ENCODE measurements at places on chromosomes 13 and 19.

- DNase-seq: peak; percentile 86
Measured at GRCh38 chr19:3056417-3057088, 5.7 kb downstream of the TLE5 start.

DNA sequence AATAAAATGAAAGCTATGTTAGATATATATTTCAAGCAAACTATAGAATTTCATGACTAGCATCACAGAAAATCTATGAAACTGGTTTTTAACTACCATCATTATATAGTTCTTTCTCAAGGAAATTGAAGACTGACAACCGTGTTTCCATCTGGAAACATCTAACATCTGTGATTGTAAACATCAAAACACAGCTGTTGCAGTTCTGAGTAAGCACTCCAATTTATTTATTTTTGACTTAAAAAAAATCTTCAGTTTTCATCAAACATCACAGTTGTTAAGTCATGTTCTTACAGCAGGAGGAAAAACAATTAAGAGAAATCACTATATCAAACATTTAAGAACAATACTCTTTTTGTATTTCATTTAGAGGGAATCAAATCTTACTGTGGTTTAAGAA is 1653.0 kb upstream of the MIR17HG start:
- DNase-seq: no peak

DNA sequence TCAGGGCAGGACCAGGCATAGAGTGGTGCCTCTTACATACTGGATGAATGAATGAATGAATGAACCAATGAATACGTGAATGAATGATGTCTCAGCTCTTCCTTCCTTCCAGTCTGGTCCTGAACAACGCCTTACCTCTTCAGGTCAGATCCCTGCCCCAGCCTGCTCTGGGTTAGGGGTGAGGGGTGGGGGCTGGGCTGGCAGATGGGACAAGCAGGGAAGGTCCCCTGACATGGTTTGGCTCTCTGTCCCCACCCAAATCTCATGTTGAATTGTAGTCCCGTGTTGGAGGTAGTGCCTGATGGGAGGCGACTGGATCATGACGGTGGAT is 9.3 kb downstream of the DIRAS1 start:
- DNase-seq: no peak

DNA sequence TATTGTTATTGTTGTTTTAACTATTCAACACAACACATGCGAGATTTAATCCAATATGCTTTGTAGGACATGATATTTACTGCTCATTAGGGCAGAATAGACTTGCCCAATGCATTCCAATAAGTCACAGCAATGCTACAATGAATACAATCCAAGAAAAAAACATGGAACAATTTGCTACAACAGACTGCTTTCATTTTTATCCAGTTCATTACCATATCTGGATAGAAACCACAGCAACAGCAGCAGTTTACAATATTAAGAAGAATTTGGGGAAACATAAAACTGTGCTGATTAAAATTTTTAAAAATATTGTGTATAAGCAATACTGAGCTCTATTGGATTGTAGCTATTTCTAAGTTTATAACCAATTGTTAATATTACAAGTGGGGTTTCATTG is 833.0 kb downstream of the DIAPH3 start:
- no peak for DNase-seq

DNA sequence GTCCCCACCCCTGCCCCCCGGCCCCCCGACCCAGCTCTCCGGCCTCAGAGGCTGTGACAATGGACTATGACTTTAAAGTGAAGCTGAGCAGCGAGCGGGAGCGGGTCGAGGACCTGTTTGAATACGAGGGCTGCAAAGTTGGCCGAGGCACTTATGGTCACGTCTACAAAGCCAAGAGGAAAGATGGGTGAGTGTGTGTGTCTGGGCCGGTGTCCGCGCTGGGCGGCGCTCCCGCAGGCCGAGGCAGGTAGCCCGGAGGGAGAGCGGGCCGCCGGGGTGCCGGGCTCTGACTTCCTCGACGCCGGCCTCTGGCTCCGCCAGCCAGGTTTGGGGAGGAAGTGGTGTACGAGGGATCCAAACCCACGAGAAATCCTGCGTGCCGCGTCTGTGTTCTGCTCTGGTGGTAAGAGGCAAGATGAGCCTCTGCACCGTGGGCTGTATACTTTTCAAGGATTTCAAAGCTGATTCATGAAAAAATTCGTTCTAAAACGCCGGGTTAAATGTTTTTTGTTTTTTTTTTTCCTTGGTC is 718 bp downstream of the CDK8 start:
- peak; percentile 37 for DNase-seq

DNA sequence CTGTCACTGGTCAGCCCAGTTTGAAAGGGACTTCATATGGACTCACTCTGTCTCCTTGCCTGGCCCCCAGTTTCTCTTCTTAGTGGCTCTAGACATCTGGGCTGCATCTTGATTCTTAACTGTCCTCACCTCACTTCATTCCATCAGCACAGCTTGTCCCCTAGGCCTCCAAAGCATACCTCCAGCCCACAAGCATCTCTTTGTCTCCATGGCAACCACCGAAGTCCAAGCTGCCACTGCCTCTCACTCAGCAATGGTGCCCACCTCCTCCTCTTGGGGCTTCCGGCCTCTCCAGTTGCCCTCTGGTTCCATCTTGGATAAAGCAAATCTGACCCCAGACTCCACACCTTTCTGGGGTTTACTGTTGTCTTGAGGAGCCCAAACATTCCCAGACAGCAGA is 9.9 kb upstream of the KLHL26 start:
- no peak for DNase-seq

DNA sequence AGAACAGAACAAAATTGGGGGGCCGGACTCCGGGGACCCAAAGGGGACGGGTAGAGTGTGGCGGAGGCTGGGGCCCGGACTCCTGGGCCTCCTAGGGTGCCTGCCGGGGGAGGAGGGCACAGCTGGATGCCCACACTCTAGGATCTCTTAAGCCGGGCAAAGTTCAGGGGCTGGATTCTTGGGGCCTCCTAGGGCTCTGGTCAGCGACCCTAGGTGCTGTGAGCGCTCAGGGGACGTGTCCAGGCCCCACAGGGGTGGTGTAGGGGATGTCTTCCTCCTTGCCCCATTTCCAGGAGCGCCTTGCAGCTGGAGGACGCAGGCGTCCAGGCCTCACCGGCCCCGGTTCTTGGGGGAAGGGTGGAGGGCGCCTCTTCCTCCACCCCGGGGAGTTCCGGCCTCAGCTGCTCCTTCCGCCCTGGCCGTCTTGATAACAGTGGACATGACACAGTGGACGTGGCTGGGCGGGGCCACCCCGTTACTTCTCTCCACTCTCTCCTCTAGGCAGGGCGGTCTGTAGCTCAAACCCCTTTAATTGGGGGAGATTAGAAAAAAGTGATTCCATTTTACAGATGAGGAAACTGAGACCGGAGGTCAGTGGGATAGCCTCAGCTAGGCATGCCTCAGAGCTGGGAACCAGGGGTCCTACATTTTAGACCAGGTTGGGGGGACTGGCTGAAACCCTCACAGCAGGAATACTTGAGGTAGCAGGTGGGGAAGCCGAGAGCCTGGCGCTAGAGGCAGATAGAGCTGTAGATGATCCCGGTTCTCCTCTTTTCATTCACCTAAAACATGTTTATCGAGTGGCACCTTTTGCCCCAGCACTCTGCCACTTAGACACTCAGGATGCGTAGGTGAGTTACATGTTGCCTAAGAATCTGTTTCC is 705 bp downstream of the STXBP2 start:
- no peak for DNase-seq

- DNase-seq: no peak
Measured at GRCh38 chr13:105783261-105783660, 752.2 kb downstream of the EFNB2 start.

DNA sequence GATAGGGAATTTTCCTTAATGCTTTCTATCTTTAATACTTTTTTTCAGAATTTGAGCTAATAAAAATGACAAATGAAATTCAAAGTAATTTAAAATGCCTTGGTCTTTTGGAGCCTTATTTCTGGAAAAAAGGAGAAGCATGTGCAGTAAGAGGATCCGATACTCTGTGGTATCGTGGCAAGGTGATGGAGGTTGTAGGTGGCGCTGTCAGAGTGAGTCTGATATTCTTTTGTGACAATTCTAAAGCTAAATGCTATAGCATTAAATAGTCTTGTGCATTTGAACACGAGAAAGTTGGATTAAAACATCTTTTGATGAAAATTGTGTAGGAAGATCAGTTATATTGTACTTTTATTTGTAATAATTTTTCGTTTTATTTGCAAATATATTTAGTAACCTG is 95.0 kb downstream of the RNF17 start:
- no peak for DNase-seq

DNA sequence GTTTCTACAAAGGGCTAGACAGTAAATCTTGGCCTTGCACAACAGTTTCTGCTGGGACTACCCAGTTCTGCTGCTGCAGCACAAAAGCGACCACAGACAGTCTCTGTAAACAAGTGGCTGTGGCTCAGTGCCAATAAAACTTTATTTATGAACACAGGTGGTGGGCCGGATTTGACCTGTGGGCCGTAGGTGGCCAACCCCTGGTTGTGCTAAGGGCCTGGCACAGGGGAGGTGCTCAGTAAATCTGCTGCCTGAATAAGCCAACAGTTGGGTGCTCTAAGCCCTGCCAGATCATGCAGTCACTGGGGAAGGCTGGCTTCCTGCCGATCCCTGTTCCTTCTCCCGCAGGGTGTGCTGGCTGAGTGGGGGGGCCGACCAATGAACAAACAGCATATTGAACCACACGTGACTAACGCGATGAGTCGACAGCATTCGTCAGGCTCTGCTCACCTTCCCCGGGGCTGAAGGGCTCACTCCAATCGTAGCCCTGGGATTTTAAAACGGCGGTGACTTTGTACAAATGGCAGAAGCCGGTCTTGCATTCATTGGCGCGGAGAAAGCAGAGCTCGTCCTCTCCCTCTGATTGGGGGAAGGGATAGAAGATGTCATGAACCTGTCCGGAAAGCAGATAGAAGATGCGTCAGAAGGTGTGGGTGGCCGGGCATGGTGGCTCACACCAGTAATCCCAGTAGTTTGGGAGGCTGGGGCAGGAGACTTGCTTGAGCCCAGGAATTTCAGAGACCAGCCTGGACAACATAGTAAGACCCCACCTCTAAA is 24.3 kb upstream of the MYDGF start:
- no peak for DNase-seq

- DNase-seq: no peak
Measured at GRCh38 chr19:20151617-20152145, 15.3 kb upstream of the ZNF486 start.

GRCh38 chr19:54364775-54365257 is at the start of gene LAIR1:
Gene LAIR1, minus strand, starts transcription at chr19:54364931. Its CDS starts 127 bp downstream, at chr19:54364804.
- no peak for DNase-seq

DNA sequence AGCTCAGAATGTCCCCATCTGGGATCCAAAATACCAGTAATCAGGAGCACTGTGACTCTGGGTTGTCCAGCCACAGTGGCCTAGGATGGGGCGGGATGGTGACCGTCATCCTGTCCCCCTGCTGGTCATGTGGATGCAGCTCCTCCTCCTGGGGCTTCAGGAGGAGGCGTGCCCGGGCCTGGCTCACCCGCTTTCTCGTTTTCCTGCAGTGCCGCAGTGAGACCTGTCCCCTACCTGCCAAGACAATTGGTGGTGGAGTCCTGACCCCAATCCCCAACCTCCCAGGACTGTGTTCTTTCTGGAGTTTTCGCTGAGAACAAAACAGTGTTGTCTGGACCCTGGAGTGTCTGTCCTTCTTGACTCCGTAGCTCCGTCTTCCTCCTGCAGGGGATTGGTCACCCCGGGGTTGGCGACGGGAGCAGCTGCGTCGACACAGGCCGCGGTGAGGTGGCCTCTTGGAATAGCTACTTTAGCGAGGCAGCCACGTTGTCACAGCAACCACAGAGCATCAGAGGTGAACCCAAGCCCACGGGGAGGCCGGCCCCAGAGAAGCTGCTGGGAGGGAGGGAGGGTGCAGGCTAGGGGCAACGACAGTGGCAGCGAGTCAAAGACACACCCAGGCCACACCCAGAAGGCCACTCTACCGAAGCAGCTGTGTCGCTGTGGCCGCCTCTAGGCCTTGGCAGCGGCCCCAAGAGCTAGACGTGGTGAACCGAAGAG is 10.2 kb upstream of the EMC10 start:
- DNase-seq: peak; percentile 66

GRCh38 chr13:23616228-23616627 is 46.0 kb downstream of the TNFRSF19 start:
- no peak for DNase-seq

GRCh38 chr19:7901337-7901736 is 2.3 kb upstream of the MAP2K7 start:
- DNase-seq: no peak

GRCh38 chr19:28868836-28869235 is 344.1 kb downstream of the UQCRFS1 start:
- no peak for DNase-seq

DNA sequence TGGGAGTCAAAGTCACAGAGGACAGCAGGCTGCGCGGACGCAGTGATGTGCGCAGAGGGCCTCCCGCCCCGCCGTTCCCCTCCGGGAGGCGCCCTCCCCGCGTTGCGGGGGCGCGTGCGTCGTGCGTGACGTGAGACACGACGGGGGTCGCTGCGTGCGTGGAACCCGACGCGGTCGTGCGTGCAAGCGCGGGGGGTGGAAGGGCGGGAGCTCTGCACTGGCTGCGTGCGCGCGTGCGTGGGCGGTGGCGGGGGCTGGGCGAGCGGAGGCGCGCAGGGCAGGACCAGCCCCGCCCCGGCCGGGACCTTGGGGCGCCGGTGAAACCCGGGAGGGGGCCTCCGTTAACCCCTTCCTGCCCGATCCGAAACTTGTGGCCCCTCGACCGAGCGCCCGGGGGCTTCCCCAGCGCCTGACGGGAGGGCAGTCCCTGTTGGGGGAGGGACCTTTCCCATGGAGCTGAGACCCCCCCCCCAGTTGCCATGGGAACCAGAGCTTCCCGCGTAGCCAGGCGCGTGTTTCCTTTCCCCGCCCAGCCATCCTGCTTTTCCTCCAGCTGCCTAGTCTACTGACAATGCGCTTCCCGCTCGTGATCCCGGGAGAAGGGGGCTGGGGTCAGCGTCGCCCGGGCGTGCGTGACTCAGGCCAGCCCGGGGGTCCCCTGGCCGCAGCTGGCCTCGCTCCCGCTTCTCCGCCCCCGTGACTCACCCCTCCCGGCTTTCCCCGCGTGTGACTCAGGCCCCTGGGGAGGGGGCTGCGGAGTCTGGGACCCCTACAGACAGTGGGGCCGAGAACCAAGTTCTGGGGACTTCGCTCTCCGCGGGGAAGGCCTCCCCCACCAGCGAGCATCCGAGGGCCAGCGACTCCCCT is 7.3 kb upstream of the HOOK2 start:
- peak; percentile 94 for DNase-seq

GRCh38 chr13:31322026-31322425 is 122.3 kb downstream of the B3GLCT start:
- DNase-seq: no peak

GRCh38 chr19:21655540-21656126 is 111.7 kb downstream of the ZNF100 start:
- no peak for DNase-seq

DNA sequence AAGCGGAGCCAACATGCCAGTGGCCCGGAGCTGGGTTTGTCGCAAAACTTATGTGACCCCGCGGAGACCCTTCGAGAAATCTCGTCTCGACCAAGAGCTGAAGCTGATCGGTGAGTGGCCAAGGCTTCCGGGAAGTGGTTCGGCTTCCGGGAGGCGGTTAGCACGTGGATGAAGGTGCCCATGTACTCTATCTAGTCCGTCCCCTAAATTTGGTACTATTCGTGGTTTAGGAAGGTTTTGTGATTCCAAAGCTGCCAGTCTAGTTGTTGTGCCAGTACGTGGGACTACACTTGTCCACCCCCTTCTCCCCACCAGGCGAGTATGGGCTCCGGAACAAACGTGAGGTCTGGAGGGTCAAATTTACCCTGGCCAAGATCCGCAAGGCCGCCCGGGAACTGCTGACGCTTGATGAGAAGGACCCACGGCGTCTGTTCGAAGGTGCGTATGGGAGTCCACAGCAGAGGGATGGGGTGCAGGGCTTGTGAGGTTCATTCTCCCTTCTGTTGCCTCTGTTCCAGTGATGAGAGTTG is 579 bp downstream of the RPS9 start:
- DNase-seq: no peak

GRCh38 chr13:108226184-108226583 is 8.0 kb downstream of the ABHD13 start:
- DNase-seq: peak; percentile 87

Data from COR-L47 (cell line).